ENCODE measurements at places on chromosomes 2 and 18.

DNA sequence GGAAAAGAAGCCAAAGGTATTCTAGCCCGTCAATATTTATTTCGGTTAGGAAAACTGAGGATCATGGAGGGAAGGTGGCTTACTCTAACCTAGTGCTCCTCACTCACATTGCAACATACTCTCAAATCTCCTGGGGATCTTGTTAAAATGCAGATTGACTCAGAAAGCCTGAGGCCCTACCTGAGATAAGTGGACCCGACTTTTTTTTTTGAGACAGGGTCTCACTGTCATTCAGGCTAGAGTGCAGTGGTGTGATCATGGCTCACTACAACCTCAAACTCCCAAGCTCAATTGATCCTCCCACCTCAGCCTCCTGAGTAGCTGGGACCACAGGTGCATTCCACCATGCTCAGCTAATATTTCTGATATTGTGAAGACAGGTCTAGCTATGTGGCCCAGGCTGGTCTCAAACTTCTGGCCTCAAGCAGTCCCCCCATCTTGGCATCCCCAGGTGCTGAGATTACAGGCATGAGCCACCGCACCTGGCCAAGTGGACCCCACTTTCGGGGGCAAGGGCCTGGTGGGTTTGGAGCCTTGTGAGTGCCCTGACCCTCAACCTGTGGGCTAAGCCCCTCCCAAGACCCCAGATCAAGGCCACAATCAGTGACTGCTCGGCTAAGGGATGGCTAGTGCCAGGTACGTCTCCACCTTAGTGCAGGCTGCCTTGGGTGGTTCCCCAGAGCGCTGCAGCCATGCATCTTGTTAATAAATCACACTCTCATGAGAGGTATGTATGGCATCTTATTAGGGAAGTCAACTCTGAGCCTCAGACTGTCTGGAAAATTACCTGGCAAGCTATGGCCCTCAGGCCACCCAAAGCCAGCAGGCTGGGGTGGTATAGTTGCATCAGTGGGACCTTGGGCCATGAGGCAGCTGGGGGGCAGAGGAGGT is 1.1 kb upstream of the NEURL3 start:
- DNase-seq, result no peak

DNA sequence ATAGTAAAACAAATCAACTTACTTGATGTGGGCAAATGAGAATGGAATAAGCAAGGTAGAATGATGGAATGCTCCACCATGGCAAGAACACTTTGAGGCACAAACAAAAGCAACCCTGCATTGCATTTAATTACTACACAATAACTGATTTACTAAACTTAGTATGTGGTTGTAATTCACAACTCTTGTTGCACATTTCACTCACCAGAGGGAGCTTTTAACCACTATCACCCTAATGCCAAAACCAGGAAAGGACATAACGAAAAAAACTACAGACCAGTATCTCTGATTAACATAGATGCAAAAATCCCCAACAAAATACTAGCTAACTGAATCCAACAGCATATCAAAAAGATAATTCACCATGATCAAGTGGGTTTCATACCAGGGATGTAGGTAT is 659.8 kb downstream of the CPS1 start:
- DNase-seq, result no peak

GRCh38 chr2:27916293-27916995 is 25.9 kb downstream of the BABAM2 start:
- DNase-seq, result no peak

GRCh38 chr2:203918264-203918663 is 18.3 kb upstream of the ICOS start:
- DNase-seq, result no peak

DNA sequence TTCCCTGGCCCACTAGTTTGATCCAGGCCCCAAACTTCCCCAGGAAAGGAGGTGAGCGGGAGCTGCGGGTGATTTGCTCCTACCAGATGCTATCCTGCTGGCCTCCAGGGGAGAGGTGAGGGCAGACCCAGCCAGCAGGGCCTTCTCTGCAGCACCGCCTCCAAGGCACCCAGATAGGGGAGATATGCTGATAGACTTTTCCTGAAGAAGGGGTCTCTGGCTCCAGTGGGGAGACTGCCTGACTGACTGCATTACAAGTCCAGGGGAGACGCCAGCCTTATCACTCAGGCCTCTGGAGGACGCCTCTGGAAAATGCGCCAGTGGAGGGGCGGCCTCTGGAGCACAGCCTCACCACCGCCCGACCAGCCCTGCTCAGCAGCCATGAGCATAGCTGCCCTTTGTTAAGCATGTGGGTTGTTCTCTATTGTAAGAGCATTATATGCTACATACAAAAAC is 60.6 kb upstream of the SMAD7 start:
- DNase-seq, result no peak

GRCh38 chr18:79940126-79940813 is 11.2 kb downstream of the SLC66A2 start:
- DNase-seq, result no peak

Data from activated T-cell treated with anti-CD3 and anti-CD28 coated beads for 4 hours (primary cell).